Stimulated activated CD8-positive, alpha-beta memory T cell treated with anti-CD3 and anti-CD28 coated beads, Interleukin-15, amount 100 ng/mL, for 48 hours (primary cell): ENCODE measurements at places on chromosomes 2 and 18.

DNA sequence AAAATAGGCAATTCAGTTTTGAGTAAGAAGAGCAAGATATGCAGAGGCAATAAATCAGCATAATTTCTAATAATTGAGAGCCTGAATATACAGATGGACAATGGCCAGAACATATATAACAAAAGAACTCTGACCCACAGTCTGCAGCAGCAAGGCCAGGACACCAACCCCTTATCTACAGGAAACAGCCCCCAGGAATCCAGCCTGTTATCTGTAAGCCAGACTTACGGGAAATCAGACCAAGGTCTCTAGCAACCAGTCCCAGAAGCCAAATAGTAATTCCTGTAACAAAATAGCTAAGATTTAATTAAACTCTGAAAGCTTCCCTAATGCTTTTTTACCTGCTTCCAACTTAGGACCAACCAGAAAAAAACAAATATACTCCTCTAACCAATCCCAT is 434.5 kb upstream of the GYPC start:
- DNase-seq: no peak

DNA sequence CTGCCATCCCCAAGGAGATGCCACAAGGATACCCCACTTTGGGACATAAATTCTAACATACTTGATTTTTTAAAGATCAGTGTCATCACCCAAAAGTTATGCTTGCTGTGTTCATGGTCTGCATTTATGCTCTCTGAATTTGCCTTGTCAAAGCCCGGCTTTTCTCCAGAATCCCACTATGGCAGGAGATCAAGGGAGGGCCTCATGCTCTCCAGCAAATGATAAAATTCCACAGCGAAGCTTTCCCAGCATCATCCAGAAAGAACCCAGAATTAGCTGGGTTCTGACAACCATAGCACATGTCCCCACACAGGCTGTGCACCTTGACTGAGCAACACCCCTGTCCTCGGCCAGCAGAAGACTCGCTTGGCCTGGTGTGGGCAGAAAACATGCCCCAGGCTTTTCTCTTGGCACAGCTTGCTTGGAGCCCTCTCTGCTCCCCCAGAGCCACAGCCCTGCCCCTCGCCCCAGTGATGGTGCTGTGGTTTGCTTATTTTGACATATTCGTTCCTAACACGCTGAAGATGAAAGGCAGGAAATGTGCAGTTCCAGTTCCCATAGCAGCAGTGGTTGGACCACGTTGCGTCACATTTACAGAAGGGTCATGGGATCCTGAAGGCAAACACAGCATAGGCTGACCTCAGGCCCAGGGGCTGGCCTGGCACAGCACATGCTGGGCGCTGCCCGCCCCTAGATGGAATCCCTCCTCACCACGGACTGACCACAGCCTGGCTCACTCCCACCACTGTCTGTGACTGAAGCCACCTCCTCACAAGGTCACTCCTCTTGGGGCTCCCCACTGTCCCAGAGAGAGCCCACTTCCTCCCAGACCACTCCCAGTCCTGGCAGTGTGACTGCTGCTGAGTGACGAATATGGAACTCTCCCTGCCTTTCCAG is 14.1 kb upstream of the CHRNA1 start:
- peak; percentile 67 for DNase-seq

DNA sequence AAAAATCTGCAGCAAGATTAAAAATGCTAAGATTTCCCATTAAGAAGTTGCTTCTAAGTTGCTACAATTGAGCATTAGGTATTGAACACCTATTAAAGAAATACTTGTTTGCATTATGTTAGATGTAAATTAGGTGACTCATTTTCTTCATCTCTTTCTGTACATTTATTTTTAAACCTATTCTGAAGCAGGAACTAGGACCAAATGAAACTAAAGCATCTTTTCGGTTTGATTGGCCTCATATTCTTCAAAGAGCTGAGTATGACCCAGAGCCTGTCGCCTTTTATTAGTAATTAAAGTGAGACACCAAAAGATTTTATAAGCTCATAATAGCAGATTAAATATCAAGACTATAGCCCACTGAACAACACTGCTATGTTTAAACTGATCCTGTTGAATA is 83.4 kb upstream of the ZEB2 start:
- DNase-seq: no peak

GRCh38 chr18:40259115-40259835 is 1695.8 kb upstream of the PIK3C3 start:
- no peak for DNase-seq

- DNase-seq: no peak
These were observed 146.8 kb upstream of the SMAD2 start for GRCh38 chr18:48077291-48077690.

GRCh38 chr18:45626330-45627203 is 11.3 kb downstream of the SLC14A2 start:
- DNase-seq: no peak

- no peak for DNase-seq
These were observed 19.1 kb upstream of the SLC20A1 start for GRCh38 chr2:112626604-112627059.

GRCh38 chr2:30230497-30231211 is 680 bp upstream of the LBH start:
- no peak for DNase-seq

DNA sequence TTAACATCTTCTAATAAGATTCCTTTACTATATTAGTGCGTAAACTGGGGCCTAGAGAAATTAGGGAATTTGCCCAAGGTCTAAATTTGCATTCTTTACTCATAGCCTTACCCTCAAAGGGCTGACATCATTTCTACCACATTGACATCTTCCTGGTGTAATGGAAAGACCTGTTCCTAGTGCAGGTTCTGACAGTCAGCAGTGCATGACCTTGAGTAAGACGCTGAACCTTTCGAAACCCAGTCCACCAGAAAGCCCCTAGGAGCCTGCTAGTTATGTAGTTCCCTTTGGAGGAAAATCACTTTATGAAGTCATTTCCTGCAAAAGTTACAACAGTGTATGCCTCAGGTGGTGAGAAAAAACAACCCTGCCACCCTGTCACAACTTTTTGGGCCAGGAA is 388.3 kb downstream of the TNS1 start:
- no peak for DNase-seq

GRCh38 chr2:240563951-240564560 is 3.9 kb downstream of the DUSP28 start:
- DNase-seq: no peak

DNA sequence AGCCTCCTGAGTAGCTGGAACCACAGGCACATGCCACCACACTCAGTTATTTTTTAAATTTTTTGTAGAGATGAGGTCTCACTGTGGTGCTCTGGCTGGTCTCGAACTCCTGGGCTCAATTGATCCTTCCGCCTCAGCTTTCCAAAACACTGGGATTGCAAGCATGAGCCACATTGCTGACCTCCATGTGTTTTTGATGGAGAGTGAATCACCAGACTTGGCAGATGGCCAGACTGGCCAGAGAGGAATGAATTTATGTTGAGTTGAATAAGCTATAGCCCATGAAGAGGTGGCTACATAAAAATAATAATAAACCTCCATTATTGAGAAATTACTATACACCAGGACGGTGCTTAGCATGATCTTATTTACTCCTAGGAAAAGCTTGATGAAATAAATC is 91.5 kb downstream of the MREG start:
- no peak for DNase-seq

GRCh38 chr2:236040600-236041328 is 127.4 kb downstream of the GBX2 start:
- DNase-seq: no peak

DNA sequence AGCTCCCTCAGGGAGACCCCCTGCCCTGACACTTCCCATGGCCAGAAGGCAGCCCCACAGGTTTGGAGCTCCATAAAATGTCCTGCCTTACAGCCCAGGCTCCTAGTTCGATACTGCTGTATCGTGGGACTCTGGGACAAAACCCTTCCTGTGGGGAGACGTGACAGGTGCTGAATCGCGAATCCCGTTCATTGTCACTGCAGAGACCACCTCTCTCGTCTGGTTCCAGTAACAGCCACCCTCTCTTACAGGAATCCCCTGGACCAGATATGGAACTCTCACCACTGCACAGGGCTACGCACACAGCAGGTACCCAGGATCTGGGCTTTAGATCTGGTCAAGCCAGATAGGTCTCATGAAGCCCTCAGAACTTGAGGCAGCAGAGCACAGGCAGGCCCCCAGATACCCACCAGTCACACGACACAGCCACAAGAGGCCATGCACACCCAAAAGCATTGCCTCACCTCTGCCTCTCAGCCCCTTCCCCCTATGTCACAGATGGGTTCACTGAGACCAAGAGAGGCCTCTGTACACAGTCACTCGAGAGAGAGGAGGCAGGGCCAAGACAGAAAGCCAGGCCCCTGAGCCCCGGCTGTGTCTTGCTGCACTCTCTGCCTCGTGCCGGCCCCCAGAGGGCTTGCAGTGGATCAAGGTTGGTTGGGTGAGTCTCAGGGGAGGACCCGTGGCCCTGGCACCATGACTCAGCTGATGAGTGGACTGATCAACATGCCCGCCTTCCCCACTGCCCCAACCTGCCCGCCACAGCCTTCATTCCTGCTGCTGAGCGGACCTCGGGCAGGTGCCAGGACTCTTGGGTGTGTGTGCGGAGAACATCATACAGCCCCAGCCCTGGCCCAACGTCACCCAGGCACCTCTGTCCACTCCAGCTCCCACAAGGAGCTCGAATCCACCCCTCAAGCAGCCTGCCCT is 7.6 kb downstream of the SDC1 start:
- DNase-seq: no peak

- DNase-seq: no peak
These were observed 370.1 kb downstream of the FBXO15 start for GRCh38 chr18:73777356-73778031.

- no peak for DNase-seq
These were observed 404.0 kb downstream of the ADCYAP1 start for GRCh38 chr18:1308686-1309085.

- peak; percentile 38 for DNase-seq
These were observed 102.4 kb downstream of the CABLES1 start for GRCh38 chr18:23237524-23238151.

- DNase-seq: no peak
These were observed 35.3 kb upstream of the FRZB start for GRCh38 chr2:182901748-182902147.

DNA sequence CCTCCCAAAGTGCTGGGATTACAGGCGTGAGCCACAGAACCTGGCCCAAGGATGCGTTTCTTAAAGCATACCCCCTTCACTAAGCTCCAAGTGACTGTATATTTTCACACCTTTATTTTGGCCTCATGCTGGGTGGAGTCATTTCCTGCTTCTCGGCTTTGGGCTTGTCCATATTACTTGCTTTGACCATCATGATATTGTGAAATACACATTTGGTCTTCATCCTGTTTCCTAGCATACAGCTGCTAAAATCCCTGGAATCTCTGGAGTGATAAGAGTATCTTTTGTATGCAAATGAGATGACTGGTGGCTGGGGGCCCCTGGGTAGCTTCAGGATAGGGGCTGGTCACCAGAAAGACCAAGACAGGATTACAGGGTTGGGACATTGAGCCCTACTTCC is 17.6 kb upstream of the COLEC12 start:
- no peak for DNase-seq

DNA sequence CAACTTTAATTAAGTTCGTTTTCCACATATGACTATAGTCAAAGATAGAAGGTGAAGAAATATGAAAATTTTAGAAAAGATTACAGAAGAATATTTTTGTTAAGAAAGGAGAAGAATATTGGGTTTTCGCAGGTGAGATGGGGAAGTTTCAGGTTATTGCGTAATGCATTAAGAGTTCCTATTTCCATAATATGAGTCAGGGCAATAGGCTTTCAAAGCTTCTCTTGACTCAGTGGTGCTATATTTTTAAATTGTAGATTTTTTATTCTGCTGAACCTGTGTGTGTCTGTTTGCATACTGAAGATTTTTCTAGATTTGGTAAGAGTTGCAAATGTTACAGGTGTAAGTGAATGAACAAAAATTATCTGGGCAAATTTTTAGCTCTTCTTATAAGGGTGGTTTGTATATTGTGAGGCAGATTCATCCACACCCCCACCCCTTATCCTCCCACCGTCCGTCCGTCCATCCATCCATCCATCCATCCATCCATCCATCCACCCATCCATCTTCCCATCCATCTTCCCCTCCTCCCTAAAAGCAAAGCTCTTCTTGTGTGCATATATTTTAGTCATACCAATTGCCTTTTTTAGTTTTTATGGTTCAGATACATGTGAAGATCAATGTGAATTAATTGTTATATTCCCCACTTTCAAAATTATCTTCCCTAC is 69.6 kb downstream of the MYO1B start:
- DNase-seq: no peak

DNA sequence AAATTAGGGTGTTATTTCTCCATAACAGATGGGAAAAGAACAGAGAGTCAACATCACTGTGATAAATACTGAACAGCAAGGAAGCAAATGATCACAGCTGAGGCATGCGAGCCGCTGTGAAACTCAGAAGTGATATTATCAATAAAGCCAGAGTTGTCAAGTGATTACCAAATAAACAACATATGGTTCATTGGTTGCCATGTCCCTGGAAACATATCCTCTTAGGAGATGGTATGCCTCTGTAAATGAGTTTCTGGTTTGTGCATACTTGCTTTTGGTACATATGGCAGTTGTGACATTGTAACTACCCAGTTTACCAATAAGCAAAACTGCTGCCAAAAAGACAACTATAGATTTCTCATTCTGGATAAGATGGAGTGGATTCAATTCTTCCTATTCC is 23.8 kb downstream of the RAPGEF4 start:
- no peak for DNase-seq

- no peak for DNase-seq
These were observed 86.2 kb downstream of the PAX3 start for GRCh38 chr2:222212571-222212970.

GRCh38 chr2:27495840-27496356 is 741 bp upstream of the GCKR start:
- no peak for DNase-seq

- no peak for DNase-seq
These were observed 45.6 kb downstream of the REV1 start for GRCh38 chr2:99444222-99444621.

DNA sequence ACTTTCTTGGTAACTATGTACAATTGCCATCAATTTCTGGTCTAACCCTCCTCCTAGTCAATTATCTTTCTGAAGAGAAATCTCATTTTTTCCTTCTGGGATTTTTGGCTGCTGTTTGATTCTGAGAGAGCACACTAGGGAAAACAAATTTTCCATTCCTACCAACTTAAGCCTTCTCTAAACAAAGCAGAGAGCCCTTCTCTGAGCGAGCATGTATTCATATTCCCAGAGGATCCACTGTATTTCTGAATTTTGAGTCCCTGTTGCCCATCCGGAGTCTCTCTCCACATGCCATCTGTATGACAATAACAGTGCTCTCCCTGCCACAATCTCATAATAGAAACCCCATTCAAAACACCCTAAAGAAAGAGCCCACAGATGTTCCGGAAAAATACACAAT is 78.5 kb downstream of the MAIP1 start:
- no peak for DNase-seq

DNA sequence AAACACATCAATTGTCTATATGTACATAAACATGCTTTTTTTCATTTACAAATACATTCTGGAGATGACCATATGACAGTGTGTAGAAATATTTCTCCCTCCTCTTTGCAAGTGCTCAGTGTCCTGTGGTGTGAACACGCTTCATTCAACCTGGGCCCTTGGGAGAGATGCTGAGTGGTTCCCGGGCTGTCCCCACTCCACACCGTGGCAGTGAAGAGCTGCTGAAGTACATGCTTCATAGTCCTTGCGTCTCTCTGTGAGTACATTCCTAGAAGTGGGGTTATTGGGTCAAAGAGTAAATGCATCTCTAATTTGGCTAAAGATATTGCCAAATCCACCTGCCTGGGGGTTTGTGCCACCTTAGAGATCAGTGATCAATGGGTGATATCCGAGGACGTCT is 6.5 kb upstream of the GPR35 start:
- DNase-seq: no peak
